Lung (tissue), 17 donors: ENCODE measurements at places on chromosomes 1 and 21. TPM values are rescaled to one million over a fixed set of nuclear protein-coding genes. Genes with fewer than 3 reads are reported as not detected.

DNA sequence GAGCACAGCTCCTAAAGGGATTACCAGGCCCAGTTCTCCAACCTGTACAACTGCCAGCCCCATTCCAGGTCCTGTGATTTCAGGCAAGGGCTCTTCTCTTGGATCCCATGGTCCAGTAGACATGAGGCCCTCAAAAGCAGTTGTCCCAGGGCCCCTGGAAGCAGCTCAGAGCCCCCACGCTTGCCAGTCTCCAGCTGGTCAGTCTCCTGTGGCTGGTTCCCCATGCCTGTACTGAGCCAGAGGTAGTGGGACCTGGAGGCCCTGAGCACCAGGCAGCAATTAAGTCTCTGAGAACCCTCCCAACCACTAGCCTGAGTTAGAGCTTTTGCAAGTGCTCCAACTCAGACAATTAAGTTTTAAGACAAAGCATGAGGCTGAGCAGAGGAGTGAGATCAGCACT lies 36.9 kb downstream of the CDC42BPA start:
- no peak for DNase-seq
- peaks cover 3% of the 10 kb centered on the region for H3K4me1 ChIP-seq
- H3K4me3 ChIP-seq: no peak overlapping the region
- no peaks in the 10 kb centered on the region for H3K36me3 ChIP-seq
- no peak overlapping the region for H3K27ac ChIP-seq
- no peaks in the 10 kb centered on the region for H3K27me3 ChIP-seq

GRCh38 chr1:210455840-210456603 lies 127.3 kb downstream of the HHAT start:
- no peak overlapping the region for H3K4me3 ChIP-seq
- H3K27me3 ChIP-seq: no peaks in the 10 kb centered on the region
- H3K27ac ChIP-seq: no peak overlapping the region
- H3K36me3 ChIP-seq: no peaks in the 10 kb centered on the region
- no peak for DNase-seq

- peaks cover 27% of the 10 kb centered on the region for H3K36me3 ChIP-seq
- H3K4me1 ChIP-seq: peaks cover 27% of the 10 kb centered on the region
- DNase-seq: no peak
- no peaks in the 10 kb centered on the region for H3K27me3 ChIP-seq
- H3K4me3 ChIP-seq: no peak overlapping the region
- no peak overlapping the region for H3K27ac ChIP-seq
Measured at GRCh38 chr1:65425697-65426096, 5.2 kb downstream of the LEPR start.

DNA sequence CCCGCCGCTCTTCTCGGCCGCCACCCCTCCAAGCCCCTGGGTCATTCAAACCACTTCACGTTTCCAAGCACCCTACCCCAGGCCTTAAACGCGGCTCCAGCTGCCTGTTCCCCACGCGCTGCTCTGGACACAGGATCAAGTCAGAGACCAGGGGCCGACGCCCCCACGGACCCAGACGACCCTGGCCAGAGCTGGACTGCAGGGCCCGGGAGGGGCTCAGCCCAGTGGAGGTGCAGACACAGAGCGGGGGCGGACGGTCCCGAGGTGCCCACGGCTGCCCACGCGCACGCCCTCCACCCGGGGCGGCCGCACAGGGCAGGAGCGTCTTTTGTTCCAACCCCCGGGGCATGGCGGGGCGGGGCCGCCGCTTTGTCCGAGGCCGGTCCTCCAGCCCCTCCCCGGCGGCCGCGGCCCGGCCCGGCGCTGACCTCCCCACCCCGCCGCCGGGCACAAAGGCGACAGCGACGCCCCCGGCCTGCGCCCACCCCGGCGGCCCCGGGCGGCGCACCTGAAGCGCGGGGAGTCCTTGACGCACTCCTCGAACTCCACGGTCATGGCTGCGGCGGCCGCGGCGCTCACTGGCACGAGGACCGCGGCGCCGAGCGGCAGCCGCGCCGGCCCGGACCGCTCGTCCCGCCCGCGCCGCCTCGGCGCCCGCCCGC lies 338 bp downstream of the ACAP3 start:
- peaks cover 13% of the 10 kb centered on the region for H3K4me1 ChIP-seq
- no peak for DNase-seq
- peak overlapping the region; percentile 69 for H3K4me3 ChIP-seq
- peak overlapping the region; percentile 88 for H3K27ac ChIP-seq
- H3K27me3 ChIP-seq: no peaks in the 10 kb centered on the region

GRCh38 chr1:34900775-34901502 lies 28.5 kb downstream of the DLGAP3 start:
- no peaks in the 10 kb centered on the region for H3K4me1 ChIP-seq
- no peaks in the 10 kb centered on the region for H3K36me3 ChIP-seq
- H3K4me3 ChIP-seq: no peak overlapping the region
- DNase-seq: no peak

DNA sequence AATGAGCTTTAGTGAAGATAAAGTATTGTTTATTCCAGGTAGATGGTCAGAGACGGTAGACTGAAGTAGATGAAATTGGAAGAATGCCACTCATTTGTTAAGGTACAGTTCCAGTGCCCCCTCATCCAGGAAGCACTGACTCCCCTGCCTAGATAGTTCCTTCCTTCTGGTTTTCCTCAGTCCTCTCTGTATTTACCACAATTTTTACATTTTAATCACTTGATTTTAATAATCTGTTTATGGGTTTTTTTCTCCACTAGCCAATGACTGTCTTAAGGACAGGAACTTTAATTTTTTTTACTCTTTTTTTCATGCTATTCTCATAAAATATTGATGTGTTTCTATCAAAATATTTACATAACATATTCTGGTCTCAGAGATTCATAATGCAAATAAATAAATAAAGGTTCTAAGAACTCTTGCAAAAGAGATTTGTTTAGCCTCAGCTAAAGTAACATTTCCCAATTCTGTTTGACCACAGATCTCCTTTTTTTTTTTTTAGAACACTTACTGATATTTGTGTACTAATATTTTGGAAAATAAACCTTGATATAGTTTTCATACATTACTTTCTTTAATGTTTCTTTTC lies 651.6 kb downstream of the PLPP3 start:
- H3K27ac ChIP-seq: no peak overlapping the region
- no peak for DNase-seq
- H3K36me3 ChIP-seq: no peaks in the 10 kb centered on the region

DNA sequence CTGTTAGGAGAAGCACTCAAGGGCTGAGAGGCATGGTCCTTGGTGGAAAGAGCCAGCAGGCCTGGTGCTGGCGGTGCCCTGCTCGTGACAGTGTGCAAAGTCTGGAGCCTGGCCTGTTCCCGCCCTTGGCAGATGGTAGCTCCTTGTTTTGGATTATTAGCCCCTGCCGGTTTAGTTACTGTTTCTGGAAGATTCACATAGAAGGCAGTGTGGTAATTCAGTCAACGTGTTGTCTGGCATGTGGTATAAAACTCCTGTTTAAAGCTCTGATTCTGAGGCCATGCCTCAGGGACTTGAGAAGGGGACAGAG lies 6.8 kb downstream of the PKNOX1 start:
- no peak overlapping the region for H3K4me3 ChIP-seq
- H3K36me3 ChIP-seq: no peaks in the 10 kb centered on the region
- no peaks in the 10 kb centered on the region for H3K27me3 ChIP-seq

DNA sequence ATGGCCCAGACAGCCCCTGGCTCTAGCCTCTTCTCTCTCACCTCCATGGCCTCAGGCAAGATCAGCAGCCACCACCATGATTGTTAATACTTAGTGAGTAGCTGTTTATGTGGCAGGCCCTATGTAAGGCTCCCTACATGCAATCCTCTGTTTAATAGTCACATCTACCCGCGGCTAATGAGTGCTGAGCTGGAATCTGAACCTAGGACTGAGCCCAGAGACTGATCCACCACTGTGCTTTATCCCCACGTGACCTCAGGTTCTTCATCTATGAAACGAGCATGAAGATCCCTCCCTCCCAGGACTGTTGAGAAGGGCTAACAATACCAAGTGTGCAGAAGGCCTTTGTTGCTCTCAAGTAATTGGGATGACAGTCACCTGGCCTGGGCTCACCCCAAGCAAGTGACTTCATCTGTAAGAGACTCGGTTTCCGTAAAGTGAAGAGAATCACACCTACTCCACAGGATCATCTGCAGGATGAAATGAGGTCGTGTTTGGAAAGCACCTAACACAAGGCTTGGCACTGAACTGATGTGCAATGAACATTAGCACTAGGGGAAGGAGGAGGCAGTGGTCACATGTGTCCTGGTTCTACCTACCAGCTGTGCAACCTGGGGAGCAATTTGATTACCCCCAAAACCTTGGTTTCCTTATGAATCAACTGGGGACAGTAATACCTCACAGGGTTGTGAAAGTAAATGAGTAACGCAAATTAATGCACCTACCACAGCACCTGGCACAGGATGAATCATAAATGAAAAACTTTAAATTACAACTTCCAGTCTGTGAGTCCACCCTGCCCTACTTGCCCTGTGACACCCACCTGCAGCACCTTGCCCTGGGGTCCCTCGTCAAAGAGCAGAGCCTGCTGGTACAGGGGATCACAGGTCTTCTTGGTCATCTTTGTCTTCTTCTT lies 37.2 kb downstream of the RIMS3 start:
- no peaks in the 10 kb centered on the region for H3K4me1 ChIP-seq
- no peak overlapping the region for H3K27ac ChIP-seq
- DNase-seq: no peak
- H3K4me3 ChIP-seq: no peak overlapping the region

The BARHL2 gene
- total RNA-seq: not detected

The GOLT1A gene
- total RNA-seq: 4.1 TPM

The SLC25A34 gene
- 4.2 TPM for total RNA-seq

The LRRC3 gene
- total RNA-seq: 2.8 TPM

The ADAMTSL4 gene
- total RNA-seq: 23.2 TPM

The AGT gene
- total RNA-seq: 3.5 TPM

The EPHA2 gene
- total RNA-seq: 35.6 TPM

The PTPRF gene
- 160 TPM for total RNA-seq

The NR1I3 gene
- not detected for total RNA-seq
